MV-4-11 (cell line): ENCODE measurements at places on chromosomes 12 and 14.

DNA sequence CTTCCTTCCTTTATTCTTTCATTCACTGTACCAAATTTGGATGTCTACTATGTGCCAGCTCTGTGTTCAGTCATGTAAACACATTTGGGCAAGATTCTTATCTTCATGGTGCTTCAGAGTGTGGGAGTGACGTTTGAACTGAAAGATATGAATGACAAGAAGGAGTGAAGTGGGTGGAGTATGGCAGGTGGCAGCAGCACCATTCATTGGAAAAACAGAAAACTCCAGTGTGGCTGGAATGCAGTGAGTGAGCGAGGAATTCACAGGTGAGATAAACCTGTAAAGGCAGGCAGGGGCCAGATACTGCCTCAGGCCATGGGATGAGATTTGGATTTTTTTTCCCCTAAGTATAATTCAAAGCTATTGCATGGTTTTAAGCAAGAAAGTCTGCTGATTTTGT, 140.7 kb upstream of the CCDC198 start:
- no peak for DNase-seq

- DNase-seq: no peak
These were observed 6.9 kb downstream of the PHETA1 start for GRCh38 chr12:111361717-111362576.

DNA sequence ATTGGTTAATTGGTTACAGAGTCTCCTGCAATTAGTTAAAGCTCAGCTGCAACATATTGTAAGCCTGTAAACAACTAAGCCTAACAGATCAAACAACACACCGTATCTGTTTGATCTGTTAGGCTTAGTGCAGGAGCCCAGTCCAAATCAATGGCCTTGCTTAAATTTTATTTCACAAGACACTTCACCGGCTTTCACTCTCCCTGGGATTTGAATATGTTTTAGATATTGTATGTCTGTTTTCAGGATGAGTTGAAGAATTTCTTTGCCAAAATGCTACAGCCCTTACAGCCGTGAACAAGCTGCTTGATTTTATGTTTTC, 5.5 kb upstream of the RNASE1 start:
- DNase-seq: no peak

- no peak for DNase-seq
These were observed 7.7 kb downstream of the TMED10 start for GRCh38 chr14:75168586-75169335.

DNA sequence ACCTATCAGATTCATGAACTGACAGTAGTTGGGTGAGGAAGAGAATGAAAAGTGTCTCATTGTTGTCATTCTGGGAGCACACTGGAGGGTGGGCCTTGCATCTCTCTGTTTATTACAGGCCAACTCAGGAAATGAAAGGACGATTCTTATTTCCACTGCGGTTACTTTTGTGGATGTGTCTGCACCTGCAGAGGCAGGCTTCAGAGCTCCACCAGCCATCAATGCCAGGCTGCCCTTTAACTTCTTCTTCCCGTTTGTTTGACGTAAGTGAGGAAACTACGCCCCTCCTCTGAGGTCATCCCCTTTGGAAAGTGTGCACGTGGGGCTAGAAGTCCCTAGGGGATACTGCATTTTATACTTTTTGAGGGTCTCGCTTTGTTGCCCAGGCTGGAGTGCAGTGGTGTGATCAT, 33.7 kb downstream of the TCTN1 start:
- peak; percentile 58 for DNase-seq

DNA sequence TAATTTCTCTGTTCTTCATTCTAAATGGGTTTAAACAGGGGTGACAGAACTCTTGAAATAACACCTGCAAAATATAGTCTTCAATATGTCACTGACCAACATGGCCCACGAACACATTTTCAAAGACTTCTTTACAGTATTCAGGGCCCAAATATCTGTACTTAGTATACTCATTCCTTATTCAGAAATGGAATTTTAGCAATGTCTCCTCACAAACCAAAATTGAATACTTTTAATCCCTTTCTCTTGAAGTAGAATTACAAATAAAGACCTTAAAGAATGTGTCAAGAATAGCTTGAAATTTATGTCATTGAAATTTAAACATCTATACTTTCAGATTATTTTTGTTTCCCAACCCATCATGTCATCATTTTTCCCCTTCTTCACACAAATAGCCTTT, 263.1 kb downstream of the LRIG3 start:
- DNase-seq: no peak

DNA sequence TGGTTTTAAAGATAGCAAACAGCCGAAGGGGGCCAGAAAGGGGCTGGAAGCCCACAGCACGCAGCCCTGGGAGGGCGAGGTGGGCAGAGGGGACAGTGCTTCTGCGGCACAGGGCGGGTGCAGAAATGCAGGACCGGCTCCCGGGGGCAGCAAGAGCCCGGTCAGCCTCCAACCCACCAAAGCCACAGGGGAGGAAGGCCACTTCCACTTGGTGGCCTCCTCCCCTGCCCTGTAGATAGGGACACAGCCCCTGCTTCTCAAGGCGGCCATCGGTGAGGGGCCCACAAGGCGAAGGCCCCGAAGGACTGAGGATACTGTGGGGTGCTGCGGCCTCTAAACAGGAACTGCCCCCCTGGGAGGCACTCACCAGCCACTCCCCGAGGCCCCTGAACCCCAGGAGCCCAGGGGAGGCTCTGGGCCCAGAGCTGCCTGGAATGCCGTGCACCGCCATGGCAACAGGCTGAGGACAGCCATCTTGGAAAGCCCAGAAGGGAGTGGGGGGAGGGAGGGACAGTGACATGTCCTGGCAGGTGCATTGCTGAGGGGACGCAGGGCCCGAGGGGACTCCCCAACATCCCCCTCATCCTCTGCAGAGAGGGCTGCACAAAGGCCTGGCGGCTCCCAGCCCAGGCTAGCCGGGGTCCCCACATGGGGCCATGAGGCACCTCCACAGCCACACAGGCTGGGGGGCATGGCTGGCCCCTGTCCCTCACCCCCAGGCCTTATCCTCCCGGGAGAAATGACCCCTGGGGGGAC, 114.7 kb downstream of the NCOR2 start:
- no peak for DNase-seq

DNA sequence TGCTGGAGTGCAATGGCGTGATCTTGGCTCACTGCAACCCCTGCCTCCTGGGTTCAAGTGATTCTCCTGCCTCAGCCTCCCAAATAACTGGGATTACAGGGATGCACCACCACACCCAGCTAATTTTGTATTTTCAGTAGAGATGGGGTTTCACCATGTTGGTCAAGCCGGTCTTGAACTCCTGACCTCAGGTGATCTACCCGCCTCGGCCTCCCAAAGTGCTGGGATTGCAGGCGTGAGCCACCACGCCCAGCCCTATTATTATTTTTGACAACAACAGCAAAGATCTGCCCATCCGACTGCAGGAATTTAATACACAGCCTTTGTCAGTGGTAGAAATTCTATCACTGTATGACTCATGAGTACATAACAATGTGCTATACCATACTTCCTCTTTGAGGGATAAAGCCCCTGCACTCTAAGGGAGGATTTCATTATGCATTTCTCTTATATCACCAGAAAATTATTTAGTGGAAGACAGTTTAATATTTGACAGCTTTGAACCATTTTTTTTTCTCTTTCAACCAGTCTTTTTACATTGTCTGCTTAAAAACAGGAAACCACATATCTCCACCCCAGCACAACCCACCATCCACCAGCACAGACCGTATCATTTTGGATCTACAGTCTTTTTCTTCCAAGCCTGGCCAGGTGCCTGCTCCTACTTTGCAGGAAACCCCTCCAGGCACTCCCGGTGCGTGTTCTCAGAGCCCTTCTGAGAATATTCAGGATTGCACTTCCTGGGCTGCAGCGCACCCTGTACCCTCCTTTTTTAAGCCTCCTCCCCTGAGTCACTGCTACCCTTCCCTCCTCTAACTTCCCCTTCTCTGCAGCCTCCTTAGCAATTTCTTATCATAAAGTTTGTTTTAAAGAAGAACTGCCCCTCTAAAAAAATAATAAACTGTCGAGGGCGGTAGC, 594 bp downstream of the ARHGDIB start:
- peak; percentile 90 for DNase-seq

- no peak for DNase-seq
These were observed 1191.6 kb upstream of the SEL1L start for GRCh38 chr14:82725213-82725612.

DNA sequence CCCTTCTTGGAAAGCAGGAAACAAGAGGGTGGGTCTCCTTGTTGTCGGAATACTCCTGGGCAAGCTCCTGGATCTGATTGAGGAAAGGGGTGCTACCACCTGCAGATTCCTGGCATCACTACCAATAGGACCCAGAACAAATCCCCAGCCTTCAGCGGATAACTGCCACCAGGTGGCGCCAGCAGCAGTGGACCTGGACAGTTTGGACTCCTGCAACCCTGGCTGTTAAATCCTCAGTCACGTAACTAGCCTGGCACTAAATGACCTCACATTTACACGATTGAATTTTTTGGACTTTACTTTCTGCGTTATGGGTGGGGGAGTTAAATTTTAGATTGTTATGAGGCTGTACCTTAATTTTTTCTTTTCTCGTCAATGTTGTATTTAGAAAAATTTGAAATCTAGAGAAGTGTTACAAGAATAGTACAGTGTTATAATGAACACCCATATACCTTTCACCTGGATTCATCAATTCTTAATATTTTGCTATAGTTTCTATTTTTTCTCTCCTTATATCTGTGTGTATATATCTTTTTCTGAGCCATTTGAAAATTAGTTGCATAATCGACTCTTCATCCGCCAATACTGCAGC, 95.6 kb downstream of the GAS2L3 start:
- peak; percentile 53 for DNase-seq

DNA sequence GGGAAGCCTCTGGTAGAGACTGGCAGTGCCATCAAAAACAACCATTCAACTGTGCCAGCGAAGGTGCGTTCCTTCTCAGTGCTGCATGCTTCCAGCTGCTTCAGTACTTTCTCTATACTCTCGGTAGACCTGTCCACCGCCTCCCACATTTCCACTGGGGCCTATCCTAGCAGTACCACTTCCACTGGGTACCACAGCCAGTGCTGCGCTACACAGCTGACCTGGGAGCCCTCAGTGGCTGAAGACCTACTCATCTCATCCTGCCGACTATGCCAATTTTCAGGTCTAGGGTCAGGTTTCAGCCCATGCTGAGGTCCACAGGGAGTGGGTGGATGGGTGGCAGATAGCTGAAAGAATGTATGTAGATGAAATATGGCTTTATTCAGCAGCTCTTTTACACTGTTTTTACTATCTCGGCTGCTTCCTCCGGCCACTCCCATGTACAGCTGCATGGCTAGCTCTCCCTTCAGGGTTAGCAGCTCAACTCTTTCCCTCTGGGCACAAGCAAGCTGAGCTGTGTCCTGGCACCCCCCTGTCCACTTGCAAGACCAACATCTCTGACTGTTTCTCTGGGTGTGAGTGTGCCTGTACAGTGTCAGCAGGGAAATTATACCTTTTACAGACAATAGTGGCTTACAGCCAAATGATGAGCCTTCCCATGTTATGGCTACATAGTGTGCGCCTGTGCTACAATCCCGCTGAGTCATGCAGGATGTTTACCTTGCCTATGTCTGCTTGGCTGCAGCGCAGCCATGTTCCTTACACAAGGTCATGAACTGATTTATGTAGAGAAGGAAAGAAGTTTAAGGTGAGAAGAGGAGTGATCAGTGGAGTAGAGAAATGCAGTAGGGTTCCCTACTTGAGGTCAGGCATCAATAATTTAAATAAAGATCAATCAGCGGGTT, 125.7 kb upstream of the DDHD1 start:
- no peak for DNase-seq

DNA sequence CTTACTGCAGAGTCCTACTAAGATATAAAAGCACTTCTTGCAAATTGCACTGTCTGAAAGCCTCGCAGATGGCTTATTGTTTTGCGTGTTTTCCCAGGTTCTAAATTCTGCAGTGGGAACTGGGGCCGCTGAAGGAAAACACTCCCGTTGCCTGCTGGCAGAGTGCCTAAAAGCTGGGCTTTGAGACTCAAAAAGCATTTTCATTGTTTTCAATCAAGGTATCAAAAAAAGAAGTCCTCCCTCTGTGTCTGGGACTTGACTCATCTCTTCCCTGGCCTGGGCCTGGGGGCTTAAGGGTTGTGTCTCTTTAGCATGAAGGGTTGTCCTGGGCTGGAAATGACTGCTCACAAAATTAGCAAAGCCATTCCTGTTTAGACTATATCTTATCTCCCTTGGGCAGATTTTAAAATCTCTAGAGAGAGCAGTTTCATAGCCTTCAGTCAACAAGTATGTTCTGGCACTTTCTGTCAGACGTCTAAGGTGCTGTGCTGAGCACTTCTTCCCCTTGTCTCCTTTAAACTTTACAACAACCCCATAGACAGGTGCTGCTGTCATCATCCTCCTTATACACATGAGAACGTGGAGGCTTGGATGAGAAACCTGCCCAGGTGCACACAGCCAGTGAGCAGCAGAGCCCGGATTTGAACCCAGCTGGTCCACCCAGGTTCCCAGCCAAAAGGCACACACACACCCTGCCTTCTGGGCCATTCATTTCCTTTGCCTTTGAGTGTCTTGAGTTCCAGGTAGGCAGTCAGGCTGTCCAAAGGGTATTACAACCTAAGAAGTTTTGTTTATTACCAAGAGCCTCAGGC, 31.1 kb downstream of the ELK3 start:
- no peak for DNase-seq

- DNase-seq: peak; percentile 98
These were observed 35.1 kb upstream of the ACTN1 start for GRCh38 chr14:69013943-69014782.

GRCh38 chr14:31760277-31760676, 199.1 kb downstream of the NUBPL start:
- DNase-seq: no peak

- no peak for DNase-seq
These were observed 27.0 kb upstream of the AKAP5 start for GRCh38 chr14:64438181-64438841.

- no peak for DNase-seq
These were observed 81.4 kb upstream of the FERMT2 start for GRCh38 chr14:53032161-53032803.

- no peak for DNase-seq
These were observed 118.9 kb downstream of the NPAS3 start for GRCh38 chr14:33057585-33057984.

DNA sequence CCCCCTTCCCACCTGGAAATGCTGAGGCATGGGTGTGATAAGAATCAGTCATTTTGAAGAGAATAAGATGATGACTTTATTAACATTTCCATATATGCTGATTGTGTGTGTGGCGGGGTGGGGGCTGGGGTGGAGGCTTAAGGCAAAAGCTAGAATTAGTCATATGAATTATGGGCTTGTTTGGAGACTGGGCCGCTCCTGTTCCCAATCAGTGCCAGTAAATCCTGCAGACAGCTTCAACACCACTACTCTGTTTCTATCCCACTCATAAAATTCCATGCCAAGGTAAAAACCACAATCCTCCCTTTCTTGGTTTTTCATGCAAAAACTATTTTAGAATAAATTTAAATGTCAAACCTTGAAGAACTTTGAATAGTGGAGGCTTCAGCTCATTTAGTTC, 29.9 kb upstream of the SLC38A2 start:
- no peak for DNase-seq

GRCh38 chr14:36258241-36258640, 62.2 kb downstream of the MBIP start:
- peak; percentile 19 for DNase-seq

- DNase-seq: no peak
These were observed 329.2 kb upstream of the LRFN5 start for GRCh38 chr14:41277450-41277849.

- no peak for DNase-seq
These were observed 5.1 kb downstream of the ZNF605 start for GRCh38 chr12:132950844-132951535.

GRCh38 chr12:93358821-93359220, 18.9 kb upstream of the NUDT4 start:
- DNase-seq: no peak

GRCh38 chr12:3723916-3724805, 28.7 kb downstream of the CRACR2A start:
- no peak for DNase-seq
